ENCODE measurements at places on chromosomes 7 and 10. TPM values are rescaled to one million over a fixed set of nuclear protein-coding genes. Genes with fewer than 3 reads are reported as not detected.

The TRIL gene
- total RNA-seq = 0.84 TPM

The USP54 gene
- 28.1 TPM for total RNA-seq

The DRGX gene
- not detected for total RNA-seq

The CUZD1 gene
- total RNA-seq = 0.28 TPM

The SLC16A9 gene
- 0.60 TPM for total RNA-seq

All from omental fat pad (tissue), 4 donors.